Mesothelial cell of epicardium (in vitro differentiated cells): ENCODE measurements at places on chromosomes 2 and 18.

- DNase-seq = no peak
Measured at GRCh38 chr18:45687621-45688020, 36.4 kb upstream of the SLC14A1 start.

- no peak for DNase-seq
Measured at GRCh38 chr2:215107216-215108056, 31.0 kb downstream of the ABCA12 start.

GRCh38 chr2:183149489-183149888 is 25.2 kb downstream of the NUP35 start:
- no peak for DNase-seq

- no peak for DNase-seq
Measured at GRCh38 chr18:61602836-61603235, 269.6 kb downstream of the CDH20 start.

DNA sequence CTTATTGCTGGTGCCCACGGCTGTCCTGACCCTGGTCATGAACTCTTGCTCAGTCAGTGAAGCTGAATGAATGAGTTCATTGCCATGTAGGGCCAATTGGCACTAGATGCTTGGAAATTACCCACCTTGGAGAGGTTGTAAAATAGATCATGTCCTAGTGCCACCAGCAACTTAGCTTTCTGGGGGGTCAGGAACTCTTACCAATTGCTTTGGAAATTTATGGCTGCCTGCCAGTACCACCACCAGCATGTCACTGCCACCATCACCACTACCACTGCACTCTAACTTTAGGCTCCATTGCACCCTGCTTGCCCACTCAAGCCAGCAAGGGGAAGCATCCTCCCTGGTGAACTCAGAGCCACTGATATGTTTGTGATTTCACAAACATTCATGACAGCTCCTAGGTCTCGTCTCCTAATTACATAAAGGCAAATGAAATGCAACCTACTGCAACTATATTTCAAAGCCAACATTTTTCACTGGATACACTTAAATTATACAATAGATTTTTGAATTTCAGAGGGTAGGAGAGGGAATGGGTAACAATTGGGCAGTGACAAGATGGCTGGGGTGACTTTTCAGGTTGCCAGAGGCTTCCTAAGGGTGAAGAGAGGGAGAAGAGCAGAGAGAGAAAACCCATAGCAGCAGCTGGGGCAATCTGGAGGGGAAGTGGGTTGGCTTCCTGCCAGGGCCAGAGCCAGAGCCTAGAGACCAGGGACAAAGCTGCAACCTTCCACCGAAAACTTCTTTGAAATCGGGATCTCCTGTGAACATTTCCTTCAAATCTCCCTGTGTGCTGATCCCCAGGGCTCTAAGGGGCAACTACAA is 3.5 kb upstream of the EMILIN1 start:
- no peak for DNase-seq
